Activated CD4-positive, alpha-beta T cell treated with anti-CD3 and anti-CD28 coated beads, Interleukin-2, amount 50 U/mL, for 4 hours (primary cell): ENCODE measurements at places on chromosomes 5 and 9.

DNA sequence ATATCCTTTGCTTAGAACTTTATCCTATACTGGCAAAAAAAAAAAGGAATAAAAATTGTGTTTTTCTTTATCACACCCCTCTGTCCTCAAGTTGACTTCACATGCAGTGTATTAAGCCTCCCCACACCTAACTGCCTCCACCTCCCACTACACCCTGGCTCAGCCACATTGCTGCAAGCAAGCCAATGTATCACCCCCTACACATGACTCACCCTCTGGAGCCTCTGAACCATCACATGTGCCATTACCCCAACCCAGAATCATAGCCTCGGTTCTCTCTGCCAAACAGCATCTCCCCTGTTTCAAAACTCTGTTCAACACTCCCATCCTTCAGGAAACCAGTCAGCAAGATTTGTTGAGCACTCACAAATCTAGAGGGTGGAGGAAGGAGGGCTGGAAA lies 209.0 kb downstream of the CWC27 start:
- no peak for DNase-seq

DNA sequence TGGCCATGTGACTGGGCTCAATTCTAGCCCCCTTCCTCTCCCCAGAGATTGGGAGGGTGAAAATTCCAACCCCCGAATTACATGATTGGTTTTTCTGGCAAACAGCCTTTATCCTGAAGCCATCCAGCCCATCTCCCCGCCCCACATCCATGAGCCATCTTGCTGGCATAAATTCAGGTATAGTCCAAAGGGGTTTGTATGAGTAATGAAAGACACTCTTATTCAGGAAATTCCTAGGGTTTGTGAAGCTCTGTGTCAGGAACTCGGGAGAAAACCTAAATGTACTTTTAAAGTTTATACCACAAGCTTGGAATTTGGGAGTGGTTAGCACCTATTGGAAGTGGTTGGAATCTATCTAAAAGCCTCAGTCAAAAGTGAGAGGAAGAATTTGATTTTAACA lies 80.6 kb upstream of the SIMC1 start:
- DNase-seq = no peak

DNA sequence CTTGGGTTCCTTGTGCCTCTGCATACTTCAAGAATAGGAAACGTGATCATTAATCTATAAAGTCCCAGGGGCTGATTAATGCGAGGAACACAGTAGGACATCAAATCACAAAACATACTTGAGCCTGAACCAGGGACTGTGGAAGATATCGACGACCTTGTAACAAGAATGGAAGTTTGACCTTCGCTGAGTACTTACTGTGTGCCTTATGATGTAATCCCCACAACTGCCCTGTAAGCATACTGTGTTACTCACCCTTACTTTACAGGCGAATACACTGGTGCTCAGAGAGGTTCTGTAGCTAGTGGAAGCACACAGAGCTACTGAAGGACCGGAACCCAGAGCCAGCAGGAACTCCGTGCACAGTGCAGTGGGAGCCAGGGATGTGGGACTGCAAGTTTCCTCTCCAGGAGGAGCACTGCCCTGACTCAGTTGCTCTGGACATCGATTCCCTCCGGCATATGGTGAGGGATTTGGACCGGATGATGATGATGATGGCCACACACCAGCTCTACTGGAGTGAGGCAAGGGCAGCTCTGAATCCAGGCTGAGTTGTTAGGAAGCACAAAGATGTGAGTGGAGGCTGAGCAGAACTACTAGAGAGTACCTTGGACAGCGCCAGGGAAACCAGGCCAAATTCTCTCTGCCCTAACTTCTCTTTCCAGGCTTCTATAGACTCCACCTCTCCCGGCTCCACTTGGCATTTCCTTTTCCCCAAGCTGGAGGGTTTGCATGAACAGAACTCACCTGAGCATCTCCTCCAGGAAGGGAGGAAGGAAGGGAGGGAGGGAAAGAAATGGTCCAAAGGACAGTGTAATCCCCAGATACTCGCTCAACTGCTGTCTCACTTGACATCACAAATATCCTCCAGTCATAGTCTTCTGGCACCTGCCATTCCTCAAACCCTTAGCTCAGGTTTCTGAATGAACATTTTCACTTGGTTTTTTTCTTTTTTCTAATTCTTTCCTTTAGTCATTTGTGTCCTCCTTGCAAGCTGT lies 1.5 kb upstream of the GABBR2 start:
- no peak for DNase-seq

DNA sequence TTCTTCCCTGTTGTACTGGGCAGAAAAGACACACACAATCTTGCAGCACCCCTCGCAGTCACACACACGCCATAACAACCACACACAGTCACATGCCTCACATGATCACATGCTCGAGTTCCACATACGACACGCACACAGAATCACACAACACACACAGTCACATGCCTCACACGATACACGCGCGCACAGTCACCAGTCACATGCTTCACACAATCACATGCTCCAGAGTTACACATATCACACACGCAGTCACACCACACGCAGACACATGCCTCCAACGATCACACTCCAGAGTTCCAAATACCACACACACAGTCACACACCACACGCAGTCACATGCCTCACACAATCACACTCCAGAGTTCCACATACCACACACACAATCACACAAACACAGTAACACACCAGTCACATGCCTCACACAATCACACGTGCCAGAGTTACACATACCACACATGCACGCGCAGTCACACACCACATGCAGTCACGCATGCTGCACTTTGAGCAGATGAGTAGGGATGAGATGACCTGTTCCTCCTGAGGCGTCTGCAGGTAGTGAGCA lies 49.0 kb upstream of the LRRC14B start:
- DNase-seq = no peak

GRCh38 chr9:126287166-126287866 lies 39.3 kb upstream of the MVB12B start:
- DNase-seq = no peak

DNA sequence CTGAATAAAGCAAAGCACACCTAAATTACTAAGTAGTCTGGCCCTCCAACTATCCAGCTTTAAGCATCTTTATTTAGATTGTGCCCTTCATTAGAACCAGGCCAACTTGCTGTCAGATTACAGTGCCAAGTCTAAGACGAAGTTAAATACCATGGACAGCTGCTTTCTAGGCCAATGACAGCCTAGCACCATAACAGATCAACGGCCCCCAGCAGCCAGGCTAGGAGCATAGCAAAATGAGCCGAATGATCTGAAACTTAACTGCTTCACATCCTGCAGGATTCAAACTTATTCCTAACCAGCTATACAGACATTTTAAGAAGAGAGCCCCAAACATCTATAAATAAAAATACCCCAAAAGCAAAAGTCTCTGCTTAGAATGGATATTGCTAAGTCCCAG lies 6.8 kb downstream of the SLC24A2 start:
- DNase-seq = no peak

GRCh38 chr9:78769690-78770089 lies 472.8 kb downstream of the PSAT1 start:
- no peak for DNase-seq

- DNase-seq = no peak
Observed at GRCh38 chr5:36598045-36598444, 8.4 kb upstream of the SLC1A3 start.

DNA sequence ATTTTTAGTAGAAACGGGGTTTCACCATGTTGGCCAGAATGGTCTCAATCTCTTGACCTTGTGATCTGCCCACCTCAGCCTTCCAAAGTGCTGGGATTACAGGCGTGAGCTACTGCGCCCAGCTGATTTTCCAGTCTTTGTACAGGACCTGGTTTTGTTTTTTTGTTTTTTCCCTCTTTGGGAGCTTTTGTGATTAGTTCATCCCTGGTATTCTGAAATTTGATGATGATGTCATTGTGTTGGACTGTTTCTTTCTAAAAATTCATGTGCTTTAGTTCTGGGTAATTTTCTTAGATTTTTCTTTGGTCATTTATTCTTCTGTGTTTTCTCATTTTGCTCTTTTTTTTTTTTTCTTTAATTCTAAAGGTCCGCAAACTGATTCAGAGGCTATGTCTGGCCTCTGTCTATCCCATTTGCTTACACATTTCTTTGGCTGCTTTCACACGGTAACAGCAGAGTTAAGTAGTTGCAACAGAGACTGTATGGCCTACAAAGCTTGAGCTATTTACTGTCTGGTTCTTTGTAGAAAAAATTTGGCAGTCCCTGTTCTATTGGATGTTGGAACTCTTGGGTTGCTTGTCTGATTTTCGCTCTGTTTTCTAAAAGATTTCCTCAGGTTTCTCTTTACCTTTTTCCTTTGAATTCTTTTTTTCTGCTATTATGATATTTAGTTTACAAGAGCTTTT lies 24.8 kb downstream of the STX17 start:
- DNase-seq = no peak

GRCh38 chr5:78929833-78930232 lies 55.3 kb downstream of the ARSB start:
- no peak for DNase-seq

- no peak for DNase-seq
Observed at GRCh38 chr9:123191680-123192079, 76.7 kb downstream of the STRBP start.

GRCh38 chr9:3730511-3730922 lies 204.7 kb upstream of the RFX3 start:
- DNase-seq = no peak

GRCh38 chr5:115372146-115372545 lies 75.7 kb upstream of the CCDC112 start:
- no peak for DNase-seq

GRCh38 chr5:66358741-66359140 lies 214.6 kb downstream of the SREK1 start:
- DNase-seq = no peak

DNA sequence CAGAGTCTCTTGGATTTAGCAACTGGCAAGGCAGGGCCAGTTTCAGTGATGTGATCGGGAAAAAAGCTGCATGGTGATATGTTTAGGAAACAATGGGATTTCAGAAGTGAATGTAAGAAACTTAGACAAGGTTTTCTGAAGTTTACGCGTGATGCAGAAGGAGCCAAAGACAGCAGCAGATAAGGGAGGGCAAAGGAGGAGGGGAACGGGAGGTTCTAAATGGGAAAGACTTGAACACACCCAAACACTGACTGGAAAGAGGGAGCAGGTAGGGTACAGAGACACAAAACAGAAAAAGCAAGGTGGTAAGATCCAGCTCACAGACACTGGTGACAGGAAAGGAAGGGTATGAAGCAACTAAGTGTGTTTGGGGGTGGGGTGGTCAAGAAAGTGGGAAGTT lies 115.4 kb downstream of the EPB41L4A start:
- no peak for DNase-seq

DNA sequence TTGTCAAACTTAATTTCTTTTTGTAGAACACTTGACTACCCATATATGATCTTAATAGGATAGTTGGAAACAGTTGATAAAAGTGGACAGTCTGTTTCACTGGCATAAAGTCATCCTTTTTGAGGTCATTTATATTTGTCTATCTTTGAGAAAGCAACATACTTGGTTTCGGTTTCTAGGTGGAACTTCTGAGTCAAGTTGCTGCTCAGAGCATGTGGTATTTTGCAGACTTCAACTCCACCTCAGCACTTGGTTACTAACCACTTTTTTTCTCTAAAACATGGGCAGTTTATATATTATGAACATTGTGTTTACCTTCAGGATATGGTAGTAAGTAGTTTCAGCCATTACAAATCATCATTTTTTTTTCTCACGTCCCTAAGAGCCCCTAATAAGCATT lies 1749.0 kb upstream of the C9orf72 start:
- DNase-seq = no peak

GRCh38 chr9:96183751-96184150 lies 118.2 kb downstream of the HSD17B3 start:
- DNase-seq = no peak

GRCh38 chr5:127002390-127002789 lies 28.0 kb downstream of the MARCHF3 start:
- no peak for DNase-seq

DNA sequence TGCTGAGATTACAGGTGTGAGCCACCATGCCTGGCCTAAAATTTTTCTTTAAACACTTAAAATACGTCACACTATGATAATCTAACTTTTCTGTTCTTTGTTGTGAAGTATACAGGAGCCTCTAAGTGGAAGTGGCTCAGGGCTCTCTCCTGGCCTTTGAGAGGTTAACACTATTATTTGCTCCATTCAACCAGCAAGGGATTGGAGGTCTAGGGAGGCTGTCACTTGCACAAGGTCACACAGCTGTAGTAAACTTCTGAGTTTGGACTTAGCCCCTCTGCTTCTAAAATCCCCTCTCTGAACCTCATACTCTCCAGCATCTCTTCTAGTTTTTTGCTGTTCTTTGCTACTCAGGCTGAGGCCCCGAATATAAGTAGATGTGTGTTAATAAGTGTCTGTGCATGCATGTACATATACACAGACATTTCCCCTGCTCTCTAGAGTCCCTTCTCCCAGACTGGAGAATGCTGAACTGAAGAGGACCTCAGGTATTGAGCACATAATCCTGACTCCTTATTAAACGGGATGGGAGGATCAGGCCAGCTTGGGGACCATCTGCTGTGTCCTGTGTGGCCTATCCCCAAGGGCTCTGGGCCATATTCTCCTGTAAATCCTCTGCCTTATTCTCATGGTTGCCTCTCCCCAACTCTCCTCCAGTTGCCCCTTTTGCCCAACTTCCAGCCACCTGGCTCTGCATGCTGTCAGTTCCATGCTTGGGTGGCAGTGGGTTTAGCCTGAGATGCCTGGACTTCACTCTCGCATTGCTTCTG lies 87.0 kb upstream of the SPRY4 start:
- DNase-seq = no peak

GRCh38 chr5:97846643-97847042 lies 663.6 kb upstream of the RIOK2 start:
- DNase-seq = no peak

- no peak for DNase-seq
Observed at GRCh38 chr5:65774346-65774745, 52.3 kb downstream of the NLN start.

DNA sequence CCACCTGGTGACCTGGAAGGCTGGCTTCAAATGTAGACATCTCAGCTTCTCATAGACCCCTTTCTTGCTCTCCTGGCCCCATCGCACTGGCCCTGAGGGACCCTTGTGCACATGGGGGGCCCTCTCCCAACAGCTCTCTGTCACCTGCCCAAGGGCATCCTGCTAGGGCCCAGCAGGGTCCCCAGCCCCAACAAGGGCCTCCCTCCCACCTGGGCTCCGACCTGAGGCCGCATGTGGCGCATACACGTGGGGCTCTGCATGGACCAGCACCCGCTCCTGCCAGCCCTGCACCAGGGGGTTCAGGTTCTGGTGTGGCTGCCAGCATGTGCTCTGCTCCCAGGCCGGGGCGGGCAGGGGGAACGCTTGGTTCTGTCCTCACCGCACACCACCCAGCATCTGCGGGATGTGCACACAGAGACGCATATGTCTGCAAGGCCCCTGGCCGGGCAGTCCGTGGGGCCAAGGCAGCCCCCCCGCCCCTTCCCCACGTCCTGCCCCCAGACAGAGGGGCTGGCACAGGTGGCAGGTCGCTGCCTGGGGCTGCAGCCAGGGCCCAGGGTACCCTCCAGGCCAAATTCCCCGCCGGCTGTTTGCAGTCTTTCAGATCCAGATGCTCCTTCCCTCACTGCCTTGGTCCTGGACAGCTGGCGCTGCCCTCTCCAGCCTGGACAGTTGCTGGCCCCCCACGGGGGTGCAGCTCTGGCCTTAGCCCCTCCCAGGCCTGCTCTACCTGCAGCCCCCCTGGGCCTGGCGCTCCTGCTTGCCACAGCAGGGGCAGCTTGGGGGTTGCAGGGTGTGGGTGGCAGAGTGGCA lies 17.9 kb upstream of the NRARP start:
- no peak for DNase-seq

- DNase-seq = no peak
Observed at GRCh38 chr9:134651226-134651905, 9.8 kb downstream of the COL5A1 start.

- DNase-seq = no peak
Observed at GRCh38 chr5:105639068-105639467, 2031.7 kb downstream of the EFNA5 start.
